ENCODE measurements at places on chromosomes 16 and 17.

DNA sequence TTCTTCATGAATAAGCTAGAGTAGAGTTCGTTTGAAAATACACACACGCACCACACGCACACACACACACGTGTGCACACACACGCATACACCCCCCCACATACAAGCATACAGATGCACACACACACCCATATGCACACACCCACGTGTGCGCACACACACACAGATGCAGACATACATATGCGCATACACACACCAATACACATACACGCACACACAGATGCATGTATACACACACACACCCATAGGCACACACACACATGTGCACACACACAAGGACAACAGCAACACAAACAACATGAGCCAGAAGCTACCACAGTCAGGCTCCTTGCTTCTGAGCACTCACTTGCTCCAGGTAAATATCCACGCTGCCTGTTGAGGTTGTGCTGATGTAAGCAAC, 5.1 kb downstream of the IFT140 start:
- DNase-seq: no peak

GRCh38 chr17:15270628-15271381, 5.7 kb upstream of the PMP22 start:
- no peak for DNase-seq

DNA sequence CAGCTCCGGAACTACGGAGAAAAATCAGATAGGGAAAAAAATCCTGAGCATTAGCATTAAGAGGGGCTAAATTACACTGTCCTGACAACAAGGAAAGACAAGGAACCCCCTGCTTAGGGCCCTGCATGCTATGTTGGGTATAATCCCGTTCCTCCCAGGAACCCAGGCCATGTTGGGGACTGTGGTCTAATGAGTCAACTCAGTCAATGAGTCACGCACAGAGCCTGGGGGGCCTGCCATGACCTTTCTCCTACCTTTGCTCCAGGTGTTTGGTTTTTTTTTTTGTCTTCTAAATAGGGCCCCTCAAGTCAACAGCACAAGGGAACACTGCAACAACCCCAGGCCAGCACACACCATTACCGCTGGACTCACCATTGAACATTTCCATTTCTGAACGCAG, 8.9 kb upstream of the ZNF200 start:
- DNase-seq: no peak

DNA sequence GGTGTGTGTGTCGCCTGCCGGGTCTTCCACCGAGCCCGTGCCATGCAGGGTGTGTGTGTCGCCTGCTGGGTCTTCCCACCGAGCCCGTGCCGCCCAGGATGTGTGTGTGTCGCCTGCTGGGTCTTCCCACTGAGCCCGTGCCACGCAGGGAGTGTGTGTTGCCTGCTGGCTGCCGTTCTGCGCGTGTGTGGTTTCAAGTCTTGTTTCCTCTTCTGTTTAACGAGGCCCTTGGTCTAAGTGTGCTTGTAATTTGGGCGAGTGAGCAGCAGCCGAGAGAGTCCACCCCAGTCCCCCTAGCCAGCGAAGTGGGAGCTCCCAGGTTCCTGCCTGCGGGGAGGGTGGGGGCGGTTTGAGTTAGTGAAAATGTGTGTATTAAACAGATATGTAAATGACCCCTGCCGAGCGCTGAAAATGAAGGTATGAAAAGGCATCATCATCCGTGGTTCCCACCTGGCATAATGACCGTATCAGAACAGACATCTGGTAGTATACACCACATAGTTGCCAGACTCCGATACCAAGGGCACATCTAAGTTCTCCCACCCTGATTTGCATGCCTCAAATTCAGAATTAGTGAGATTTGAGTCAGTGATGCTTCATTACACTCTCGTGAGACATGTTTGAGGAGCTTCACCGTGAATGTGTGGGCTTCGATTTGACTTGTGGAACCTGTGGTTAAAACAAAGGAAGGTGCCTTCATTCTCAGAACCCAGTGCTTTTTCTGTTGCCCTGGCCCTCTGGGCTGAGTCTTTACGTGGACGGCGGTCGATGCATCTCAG, 114.5 kb upstream of the CHMP6 start:
- DNase-seq: peak; percentile 73

DNA sequence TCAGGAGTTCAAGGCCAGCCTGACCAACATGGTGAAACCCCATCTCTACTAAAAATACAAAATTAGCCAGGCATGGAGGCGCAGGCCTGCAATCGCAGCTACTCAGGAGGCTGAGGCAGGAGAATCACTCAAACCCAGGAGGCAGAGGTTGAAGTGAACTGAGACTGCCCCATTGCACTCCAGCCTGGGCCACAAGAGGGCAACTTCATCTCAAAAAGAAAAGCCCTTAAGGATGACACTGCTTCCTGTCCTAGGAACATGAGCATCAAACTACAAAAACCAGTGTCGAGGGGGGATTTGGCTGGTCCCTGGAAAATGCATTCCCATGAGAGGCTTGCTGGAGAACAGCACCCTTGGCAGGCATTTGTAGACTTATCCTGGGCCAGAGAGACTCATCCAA, 449.5 kb upstream of the PSMD7 start:
- DNase-seq: no peak

DNA sequence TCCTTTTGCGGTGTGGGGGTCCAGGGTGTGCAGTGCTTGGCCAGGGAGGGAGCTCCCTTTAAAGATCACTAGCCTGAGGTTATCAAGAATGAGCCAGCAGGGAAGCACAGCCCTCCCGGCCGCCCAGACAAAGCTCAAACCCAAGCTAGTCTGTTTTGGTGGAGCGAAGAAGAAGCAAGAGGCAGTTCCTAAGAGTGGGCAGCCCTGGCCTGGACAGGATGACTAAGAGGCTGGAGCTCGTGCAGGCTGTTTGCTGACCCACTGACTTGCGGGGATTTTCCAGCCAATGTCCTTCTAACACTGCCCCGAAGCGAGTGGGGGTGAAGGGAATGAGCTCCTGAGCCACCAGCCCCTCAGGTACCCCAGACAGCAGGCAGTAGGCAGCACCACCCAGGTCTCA, 134.4 kb downstream of the COPRS start:
- DNase-seq: no peak

DNA sequence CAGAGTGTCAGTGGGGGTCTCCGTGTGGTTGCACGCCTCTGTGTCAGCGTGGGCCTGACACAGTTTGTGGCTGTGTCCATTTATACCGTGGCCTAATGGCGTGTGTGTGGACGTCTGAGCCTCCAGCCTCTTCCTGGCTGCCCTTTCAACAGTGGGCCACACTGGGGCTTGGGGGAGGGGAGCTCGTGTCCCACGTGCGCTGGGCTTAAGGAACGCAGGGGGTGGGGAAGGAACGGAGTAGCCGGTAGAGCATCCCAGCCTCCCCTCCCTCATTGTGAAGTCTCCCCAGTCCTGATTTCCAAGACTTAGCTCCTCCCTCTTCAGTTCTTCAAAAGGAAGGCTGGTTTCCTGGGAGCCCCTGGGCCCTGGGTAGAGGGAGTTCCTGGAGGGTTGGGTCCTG, 9.5 kb upstream of the HES7 start:
- DNase-seq: no peak

DNA sequence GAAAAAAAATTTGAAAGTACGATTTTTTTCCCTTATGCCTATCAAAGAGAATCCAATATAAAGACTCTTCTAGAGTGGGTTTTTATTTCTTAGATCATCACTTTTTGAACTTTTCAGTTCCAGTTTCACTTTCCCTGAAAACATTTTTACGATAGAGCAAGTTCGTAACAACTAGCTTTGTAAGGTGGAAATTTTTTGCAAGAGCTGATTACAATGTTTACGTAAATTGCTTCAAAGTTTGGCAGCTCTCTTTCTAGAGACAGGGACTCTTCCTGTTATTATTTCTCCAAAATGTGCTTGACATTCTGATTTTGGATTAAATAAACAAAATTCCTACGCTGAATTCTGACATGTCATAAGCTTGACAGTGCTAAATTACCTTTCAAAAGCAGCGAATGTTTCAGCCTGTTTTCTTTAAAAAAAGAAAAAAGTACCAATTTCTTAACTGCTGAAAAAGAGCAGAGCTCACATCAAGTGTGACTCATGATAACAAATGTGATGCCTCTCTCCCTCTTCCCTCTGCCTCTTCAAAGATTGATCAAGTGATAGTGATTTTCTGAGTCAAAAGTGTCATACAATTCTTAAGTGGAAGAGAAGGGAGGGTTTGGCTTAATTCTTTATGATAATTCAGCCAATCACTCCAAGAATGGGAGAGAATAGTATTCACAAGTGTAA, 175.2 kb downstream of the KCNJ2 start:
- no peak for DNase-seq

DNA sequence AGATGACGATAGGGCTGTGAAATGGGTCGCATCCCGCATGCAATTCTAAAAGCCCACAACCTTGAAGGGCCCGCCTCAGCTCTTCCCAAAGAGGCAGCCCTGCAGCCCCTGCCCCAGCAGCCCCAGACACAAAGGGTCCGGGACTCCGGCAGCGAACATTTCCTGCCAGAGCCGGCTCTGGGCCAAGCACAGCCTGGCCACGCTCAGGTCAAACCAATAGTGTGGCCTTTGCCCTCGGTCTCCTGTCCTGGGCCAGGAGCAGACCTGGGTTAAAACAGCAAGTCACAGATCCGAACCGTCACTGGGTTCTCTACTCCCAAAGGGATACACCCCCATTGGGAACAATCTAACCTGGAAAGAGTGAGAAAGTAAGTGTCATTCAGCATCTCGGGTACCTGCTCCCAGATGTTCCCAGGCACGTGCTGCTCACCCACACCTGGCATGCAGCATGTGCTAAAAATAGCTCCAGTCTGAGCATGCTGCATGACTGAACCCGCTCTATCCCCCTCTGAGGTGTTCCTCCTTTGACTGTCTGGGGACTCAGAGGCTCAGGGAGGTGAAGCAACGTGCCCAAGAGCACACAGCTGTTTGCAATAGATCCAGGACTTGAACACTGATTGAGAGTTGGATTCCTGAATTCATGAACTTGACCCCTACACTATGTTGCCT, 22.2 kb upstream of the ATP2A3 start:
- no peak for DNase-seq

DNA sequence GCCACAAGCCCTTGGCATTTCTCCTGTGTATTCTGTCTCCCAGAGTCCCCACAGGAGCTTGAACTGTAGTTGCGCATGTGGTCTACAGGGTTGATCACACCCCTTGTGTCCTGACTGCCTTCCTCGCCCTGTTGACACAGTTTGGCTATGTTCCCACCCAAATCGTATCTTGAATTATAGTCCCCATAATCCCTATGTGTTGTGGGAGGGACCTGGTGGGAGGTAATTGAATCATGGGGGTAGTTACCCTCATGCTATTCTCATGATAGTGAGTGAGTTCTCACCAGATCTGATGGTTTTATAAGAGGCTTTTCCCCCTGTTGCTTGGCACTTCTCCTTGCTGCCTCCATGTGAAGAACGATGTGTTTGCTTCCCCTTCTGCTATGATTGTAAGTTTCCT, 21.2 kb downstream of the ADAD2 start:
- DNase-seq: no peak

GRCh38 chr17:2102931-2103809, 48.3 kb downstream of the HIC1 start:
- DNase-seq: no peak

GRCh38 chr17:79652999-79653643, 42.3 kb upstream of the RBFOX3 start:
- DNase-seq: no peak

DNA sequence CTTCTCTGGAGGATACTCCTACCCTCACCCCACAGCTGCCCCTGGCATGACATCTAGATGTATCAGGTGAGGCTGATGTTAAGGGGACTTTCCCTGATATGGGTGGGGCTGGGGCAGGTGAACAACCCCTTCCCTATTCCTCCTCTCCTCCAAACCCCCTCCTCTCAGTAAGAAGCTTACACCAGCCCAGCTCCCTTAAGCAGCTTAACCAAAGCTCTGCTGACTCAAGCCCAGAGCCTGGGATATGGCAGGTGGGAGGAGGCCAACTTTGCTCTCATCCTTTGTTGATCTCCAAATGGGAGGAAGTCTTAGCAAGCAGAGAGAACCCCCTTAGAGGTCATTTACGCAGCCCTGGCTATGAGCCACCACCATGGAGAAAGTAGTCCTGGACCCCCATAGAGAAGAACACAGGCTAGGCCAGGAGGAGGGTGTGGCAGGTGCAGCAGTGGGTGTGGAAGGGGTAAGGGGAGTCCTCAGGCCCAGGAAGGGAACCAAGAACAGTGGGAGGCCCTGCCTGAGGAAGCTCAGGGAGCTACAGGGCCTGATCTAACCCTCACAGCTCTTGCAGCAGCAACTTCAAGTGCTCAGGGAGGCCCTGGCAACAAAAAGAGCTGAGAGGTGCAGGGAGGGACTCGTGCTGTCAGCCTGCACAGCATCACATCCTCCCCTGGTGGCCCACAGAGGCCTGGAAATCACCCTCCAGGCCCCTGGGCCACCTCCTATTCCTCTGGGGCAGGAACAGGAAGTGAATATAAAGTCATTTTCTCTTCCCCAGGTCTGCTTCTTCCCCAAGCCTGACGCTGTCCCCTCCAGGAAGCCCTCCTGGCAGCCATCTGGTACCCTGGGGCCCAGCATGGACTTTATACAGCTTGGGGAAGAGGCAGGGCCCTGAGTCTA, 2.9 kb downstream of the UNC119 start:
- DNase-seq: peak; percentile 81

DNA sequence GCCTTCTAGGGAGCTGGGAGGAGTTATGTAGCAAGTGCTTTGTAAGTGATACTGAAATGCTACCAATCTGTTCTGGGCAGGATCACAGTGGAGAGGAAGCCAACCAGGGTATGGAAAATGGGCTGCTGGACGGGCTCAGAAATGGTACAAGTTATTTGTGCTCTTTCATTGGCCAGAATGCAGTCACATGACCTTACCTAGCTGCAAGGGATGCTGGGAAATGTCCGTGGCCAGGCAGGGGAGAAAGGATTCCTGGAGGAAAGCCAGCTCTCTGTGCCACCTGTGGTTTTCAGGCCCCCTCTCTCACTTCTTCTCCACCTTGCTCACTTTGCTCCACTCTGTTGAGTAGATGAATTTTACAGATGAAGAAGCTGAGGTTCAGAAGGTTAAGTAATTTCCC, 4.8 kb downstream of the EEF2K start:
- DNase-seq: no peak

- DNase-seq: no peak
Observed at GRCh38 chr16:79893445-79893844, 292.9 kb upstream of the MAF start.

DNA sequence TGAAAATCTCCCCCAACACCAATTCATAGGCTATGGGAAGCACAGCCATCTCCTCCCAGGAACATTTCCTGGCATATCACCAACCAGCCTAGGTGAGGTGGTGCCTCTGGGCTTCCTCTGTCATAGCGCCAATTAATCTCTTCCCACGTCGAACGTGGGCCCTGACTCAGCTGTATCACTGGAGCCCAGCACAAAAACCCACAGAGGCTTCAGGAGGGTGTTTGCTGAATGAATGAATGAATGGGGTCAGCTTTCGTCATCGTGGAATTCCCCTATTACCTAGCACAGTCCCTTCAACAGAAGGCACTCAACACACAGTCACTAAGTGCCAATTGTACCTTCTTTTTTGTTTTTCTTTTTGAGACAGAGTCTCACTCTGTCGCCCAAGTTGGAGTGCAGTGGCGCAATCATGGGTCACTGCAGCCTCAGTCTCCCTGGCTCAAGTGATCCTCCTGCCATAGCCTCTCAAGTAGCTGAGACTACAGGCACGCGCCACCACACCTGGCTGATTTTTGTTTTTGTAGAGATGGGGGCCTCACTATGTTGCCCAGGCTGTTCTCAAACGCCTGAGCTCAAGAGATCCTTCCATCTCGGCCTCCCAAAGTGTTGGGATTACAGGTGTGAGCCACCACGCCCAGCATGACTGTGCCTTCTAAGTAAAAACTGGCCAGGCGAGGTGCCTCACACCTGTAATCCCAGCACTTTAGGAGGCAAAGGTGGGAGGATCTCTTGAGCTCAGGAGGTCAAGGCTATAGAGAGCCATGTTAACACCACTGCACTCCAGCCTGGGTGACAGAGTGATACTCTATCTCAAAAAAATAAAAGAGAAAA, 4.1 kb downstream of the ZNF688 start:
- DNase-seq: peak; percentile 79

- no peak for DNase-seq
Observed at GRCh38 chr17:66518677-66519076, 216.3 kb downstream of the PRKCA start.

Data from CD8-positive, alpha-beta T cell (primary cell).